ENCODE measurements at places on chromosomes 2 and 18.

GRCh38 chr18:62590799-62591590 is 68.2 kb downstream of the ZCCHC2 start:
- DNase-seq: no peak

- no peak for DNase-seq
Measured at GRCh38 chr18:61869636-61870035, 23.2 kb downstream of the RNF152 start.

- DNase-seq: no peak
Measured at GRCh38 chr2:167265004-167265403, 376.7 kb downstream of the XIRP2 start.

DNA sequence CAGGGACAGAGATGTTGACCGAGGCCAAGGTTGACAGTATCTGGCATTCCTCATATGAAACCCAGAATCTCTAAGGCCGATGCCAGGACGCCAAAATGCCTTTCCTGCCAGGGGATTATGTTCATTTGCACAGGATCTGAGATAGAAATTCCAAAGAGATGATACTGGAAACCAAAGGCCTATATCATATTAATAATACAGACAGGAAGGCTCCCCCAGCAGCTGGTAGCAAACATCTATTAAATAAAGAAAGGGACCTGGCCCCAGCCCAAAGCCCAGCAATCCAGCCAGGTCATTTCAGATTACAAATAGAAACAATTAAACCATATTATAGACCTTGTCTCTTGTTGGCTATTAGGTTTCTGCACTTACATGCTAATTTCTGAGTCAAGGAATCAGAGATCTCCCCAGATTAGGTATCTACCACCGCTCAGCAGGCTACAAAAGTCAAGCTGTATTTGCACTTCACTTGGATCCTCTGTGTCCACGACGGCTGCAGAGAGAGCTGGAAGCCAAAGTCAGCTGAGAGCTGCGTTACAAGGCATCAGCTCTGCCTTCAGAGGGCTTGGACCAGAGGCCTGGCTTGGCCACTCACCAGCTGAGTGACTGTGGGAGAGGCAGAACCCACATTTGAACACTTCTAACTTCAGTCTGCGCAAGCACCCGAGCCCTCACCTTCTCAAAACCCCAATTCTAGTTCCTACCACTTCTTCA is 269.3 kb upstream of the SIX2 start:
- DNase-seq: no peak

- no peak for DNase-seq
Measured at GRCh38 chr18:79549638-79550000, 130.0 kb upstream of the CTDP1 start.

DNA sequence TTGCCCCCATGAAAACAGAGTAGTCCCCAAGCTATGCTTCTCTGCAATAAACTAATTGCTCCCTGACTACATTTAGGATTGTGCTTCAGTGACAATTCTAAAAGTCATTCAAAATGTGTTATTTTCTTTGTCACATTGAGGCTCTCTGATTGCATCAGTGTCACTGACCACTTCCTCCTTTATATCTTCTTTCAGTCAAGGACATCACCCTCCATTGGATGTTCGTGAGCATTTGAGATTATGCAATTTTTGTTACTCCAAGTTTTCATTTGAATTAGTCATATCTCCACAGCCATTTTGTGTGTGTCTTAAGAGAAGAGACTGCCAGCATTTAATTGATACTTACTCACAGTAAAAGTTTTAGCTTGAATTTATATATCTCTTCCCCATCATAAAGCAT is 780.8 kb upstream of the GCFC2 start:
- DNase-seq: peak; percentile 99

DNA sequence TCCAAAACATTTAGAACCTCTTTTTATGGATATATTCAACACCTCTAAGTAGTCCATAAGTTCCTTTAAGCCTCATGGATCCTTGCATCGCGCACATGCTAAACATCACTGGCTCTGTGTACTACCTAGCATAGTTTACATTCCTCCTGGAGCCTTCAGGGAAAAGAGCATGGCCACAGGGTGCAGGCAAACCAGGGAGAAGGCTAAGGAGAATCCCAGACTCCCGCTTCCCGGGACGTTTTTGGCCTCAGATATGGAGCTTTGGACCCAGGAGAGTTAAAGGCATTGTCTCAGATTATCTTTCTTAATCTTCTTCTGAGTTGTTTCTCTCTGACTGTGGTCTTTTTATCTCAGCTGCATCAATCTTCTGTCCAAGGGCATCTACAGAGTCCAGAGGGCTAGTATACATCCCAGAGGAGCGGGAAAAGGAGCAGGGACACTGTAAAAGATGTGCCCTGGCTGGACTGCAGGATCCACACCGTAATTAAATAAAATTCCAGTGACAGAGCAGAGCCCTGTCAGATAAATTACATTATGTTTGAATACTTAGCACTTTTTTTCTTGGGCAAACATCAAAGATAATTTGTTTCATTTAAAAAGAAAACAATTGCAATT is 36.9 kb downstream of the RIT2 start:
- no peak for DNase-seq

- DNase-seq: no peak
Measured at GRCh38 chr18:26909599-26910290, 44.2 kb upstream of the AQP4 start.

DNA sequence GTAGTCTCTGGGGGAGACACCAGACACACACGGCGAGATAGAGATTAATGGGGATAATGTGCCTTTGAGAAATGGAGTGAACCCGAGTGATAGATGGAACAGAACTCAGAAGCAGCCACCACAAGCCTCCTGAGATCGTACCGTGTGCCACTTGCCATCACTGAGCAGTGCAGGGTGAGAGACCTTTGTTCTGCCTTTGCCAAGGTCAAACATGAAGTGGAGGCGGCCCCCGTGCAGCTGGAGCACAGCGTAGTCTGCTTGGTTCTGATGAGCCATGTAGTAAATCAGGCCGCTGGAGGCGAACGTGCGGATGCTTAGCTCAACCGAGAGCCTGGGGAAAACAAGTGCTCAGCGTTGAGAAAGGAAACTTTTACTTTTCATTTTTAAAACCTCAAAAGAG is 167.0 kb downstream of the LAMA1 start:
- DNase-seq: no peak

GRCh38 chr2:84849271-84849952 is 31.5 kb downstream of the TRABD2A start:
- no peak for DNase-seq

DNA sequence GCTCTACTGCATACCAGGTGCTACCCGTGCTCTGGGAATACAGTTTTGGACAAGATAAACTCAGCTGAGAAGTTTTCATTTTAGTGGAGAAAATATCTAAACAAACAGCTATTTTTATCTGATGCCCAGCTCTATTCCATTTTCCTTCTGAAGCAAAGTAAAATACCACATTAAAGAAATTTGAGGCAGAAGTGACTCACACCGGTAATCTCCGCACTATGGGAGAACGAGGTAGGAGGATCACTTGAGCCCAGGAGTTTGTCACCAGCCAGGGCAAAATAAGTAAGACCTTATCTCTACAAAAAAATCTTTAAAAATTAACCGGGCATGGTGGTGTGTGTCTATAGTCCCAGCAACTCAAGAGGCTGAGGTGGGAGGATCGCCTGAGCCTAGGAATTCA is 416.2 kb upstream of the LYPD1 start:
- DNase-seq: no peak

DNA sequence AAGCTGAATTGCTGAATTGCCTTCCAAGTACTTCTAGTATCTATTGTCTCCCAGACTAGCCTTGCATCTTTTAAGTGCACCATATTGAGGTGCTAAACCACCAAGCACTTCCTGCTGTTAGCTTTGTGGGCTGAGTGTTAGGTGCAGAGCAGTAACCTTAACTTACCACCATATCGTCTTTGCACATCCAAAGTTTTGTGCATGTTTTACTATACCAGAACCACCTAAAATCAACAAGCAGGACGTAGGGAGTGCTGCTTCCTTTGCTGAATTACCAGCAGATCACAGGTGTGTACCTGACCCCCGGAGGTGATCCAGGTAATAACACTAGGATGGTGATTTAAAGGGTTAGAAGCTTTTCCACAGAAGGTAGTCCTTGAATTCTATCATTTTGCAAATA is 359.9 kb upstream of the HNRNPA3 start:
- DNase-seq: no peak

DNA sequence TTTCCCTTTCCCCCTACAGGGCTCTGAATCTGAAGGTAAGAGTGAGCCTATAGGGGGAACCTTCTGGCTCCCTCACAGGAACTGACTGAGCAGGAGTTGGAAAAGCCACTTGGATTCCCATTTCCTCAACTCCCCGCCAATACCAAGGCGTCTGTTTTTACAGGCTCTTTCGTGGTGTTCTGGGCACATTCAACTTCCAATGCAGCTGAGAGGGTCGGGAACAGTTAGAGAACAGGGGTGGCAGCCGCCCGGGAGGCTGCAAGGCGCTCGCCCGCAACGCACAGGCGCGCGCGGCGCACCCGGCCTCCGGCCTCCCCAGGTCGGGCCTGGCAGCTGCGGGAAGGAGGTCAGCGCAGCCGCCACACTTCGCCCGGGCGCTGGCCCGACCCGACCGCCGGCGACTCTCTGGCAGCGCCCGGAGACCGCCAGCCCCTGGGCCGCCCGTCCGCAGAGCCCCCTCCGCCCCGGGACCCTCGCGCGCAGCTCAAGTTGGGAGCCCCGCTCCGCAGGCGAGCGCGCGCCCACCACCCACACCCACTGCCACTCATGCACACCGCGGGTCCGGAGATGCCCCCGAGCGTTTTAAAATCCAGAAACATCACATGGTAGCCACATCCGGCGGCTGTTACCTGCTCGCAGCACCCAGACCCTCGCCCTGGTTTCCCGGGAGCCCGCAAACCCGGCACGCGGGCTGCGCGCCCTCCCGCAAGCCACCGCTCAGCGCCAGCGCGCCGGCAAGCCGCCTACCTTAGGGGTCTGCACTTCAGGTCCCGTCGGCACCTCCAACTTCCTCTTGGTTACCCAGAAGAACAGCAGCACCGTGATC is 816 bp downstream of the GALNT14 start:
- DNase-seq: no peak

- DNase-seq: no peak
Measured at GRCh38 chr2:206939340-206939739, at the start of gene CPO. Gene CPO, plus strand, starts transcription at chr2:206939518. Its CDS starts 82 bp downstream, at chr2:206939600.

GRCh38 chr2:152399003-152399402 is 64.0 kb downstream of the FMNL2 start:
- no peak for DNase-seq

GRCh38 chr18:48408727-48409590 is at the start of gene ZBTB7C:
Gene ZBTB7C, minus strand, starts transcription at chr18:48409383.
- DNase-seq: no peak

DNA sequence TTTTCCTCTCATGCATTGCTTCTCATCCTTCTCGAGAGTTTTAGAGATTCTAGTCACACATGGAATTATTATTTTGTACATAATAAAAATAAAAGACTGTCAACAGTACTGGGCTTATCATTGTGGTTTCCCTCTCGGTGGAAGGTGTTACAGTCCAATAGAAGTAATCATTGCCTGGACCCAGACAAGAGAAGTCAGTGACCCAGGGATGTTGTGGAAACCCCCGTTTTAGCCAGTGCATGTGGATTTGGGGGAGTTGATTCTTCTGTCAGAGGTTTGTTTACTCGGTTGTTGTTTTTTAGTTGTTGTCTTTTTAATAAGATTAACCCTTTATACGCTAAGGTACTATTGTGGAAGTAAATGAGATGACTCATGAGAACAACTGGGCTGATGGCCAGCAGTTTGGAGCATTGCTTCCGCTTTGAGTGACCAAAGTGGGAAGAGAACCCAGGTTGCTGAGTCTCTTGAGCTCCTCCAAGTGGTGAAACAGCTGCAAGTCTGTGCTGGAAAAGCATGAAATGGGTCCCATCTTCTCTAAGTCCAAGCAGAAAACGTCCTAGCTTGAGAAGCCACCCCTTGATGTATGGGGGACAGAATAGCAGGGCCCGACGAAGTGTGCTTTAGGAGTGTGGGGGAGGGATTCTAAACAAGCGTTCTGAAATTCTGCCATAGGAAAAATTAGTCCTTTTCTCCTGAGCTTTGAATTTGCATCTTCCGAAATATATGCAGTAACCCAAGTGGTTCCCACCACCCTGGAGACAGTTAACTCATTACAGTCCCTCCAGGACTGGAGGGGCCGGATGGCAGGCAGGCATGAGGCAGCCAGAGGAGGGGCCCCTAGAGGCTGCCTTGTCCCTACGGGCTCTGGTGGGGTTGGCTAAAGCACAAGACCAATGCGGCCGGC is 61.8 kb upstream of the GPR45 start:
- DNase-seq: peak; percentile 79

DNA sequence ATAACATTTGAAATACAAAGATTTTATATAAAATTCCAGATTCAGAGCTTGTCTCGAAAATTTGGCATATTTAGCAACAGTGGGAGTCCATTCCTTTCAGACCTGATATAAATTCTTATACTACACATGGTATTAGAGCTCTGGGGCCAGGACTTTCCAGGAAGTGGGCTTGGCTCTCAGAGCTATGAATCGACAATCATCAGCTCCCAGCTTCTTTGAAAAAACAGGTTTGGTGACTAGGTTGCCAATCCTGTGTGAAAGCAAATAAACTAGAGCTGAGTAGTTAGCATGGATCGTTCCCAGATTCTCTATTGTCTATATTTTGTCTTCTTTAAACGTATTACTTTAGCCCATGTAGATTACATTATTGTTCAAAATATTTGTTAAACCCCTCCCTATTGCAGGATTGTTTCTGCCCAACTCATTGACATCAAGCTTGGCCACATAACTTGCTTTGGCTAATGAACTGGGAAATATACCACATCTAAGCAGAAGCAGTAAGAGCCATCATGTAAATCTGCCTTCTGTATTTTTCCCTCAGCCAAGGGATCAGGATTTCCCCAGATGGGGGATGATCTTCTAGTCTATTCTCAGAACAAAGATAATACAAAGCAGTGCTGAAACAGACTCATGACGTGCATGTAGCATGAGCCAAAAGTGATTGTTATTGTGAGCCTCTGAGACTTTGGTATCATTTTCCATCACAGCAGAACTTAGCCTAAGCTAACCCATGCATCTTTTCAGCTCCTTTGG is 105.4 kb downstream of the KCNH7 start:
- no peak for DNase-seq

- DNase-seq: no peak
Measured at GRCh38 chr2:172849519-172850217, 114.0 kb downstream of the RAPGEF4 start.

DNA sequence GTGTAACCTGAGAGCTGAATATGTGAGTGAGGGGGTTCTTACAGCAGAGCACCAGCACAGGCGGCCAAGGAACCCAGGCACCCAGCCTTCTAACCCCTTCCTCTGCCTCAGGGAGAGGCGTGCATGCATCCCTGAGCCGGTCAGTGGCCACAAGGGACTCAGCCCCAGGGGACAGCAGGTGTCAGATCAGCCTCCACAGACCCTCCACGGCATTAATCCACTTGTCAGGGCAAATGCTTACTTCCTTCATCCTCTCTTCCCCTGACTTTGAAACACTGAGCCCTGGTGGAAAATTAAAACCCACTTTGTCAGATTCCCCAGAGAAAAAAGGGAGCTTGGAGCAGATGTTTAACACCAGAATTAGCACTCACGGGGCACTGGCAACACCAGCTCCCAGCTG is 60.5 kb upstream of the SMAD2 start:
- DNase-seq: no peak

DNA sequence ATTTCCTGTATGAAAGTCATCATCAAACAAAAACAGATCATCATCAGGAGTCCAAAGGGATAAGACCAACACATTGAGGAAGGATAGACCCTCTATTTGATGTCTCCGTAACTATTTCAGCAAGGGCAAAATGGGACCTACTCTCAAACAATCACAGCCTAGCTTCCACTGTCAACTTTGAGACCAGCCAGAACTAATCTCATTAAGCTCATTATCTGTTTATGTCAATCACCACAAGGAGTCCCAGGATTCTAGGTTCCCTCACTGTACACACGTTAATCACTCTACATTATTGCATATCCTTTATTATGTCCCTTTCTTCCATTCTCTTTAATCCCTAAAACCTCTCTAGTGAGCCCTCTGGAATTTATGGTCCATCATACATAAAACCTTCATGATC is 370.3 kb upstream of the LINC00305 start:
- DNase-seq: no peak

All from MV-4-11 (cell line).